ENCODE measurements at places on chromosomes 16 and 17.
A peak's percentile ranks its signal among the peaks of the same experiment; 100 is the strongest.

DNA sequence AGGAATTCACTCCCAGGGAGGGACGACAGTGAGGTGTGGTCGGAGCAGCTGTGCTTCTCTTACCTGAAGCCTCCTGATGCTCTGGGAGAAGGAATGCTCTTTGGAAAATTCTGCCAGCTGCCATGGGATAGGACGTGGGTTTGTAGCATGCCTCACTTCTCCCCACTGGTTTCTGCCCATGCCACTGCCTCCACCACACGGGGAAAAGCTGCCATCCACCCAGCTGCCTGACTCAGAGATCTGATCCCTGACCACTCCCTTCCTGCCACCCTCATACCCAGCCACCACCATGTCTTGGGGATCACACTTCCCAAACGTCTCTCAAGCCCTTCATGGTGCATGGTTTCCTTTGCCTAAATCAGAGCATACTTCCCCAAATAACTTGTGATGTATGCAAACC lies 80.0 kb downstream of the CPPED1 start:
- ATAC-seq, result no peak

GRCh38 chr16:75789237-75789636 lies 62.9 kb upstream of the CPHXL start:
- no peak for ATAC-seq

GRCh38 chr16:56724191-56724590 lies 5.7 kb upstream of the NUP93 start:
- ATAC-seq, result no peak

- peak; percentile 70 for ATAC-seq
These were observed 982 bp upstream of the NEURL4 start for GRCh38 chr17:7329997-7330637.

DNA sequence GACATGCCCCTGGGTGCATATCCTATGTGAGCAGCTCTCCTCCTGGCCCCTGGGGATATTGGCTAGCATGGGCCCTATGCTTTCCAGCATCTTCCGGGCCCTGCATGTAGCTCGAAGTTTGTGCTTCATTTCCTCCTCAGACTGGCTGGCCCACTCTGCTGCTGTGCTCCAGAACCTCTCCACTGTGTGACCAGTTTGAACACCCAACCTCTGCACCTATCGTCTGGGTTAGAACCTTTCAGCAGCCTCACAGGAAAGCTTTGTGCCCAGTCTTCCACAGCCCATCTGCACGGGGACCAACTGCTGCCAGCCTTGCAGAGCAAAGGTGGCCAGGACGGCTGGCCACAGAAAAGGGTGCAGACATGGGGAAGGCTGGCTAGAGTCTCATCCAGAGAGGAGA lies 10.2 kb upstream of the CLEC18B start:
- ATAC-seq, result no peak

DNA sequence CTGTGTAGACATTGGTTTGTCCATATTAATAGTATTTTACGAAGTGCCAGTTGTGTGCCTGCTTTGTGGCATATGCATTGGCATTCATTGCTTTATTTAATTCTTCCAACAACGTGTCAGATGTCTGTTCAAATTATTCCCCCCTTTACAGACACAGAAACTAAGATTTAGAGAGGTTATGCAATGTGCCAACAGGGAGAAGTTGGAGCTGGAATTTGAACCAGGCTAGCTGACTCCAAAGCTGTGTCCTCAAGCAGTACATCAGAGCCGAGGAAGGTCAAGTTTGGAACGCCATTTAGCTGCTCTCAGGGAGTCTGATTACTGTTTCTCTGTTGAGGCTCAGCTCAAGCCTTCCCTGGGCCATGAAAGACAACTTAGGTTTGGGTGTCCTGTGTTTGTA lies 232.3 kb downstream of the WWOX start:
- ATAC-seq, result no peak

DNA sequence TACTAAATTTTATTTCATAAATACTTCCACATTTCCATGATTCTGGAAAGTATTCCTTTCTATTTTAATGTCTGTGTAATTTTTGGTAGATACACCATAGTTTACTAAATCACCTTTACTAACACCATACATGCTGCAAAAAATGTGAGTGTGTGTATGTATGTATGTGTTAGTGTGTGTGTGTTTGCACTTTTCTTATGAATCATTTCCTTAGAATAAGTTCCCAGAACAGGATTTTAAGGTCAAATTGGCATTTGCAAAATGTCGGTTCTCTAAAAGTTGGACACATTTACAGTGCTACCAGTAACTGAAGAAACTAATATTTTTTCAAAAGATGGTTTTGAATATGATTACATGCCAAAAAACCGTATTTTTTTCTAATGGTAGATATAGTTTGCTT lies 137.1 kb downstream of the CYB561 start:
- ATAC-seq, result no peak

- peak; percentile 24 for ATAC-seq
These were observed 213.9 kb downstream of the MRTFB start for GRCh38 chr16:14284930-14285512.

DNA sequence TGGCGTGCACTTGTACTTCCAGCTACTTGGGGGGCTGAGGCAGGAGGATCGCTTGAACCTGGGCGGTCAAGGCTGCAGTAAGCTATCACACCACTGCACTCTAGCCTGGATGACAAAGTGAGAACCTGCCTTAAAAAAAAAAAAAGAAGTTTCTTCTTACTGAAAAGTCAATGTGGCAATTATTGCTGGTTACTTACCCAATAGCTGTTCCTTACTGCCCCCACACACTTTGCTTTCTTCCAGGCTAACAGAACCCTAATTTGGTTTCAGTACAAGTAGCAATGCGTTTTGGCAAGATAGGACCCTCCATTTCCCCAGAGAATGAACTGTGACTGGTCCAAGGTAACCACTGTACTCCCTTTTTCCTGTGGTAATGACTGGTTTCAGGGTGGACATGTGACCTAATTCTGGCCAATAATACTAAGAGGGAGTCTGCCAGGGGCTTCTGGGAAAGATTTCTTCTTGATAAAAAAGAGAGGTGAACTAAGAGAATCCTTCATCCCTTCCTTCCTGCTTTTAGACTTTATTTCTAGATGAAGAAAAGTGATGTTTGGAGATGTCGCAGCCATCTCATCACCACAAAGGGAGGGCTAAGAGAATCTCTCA lies 58.8 kb upstream of the MSI2 start:
- ATAC-seq, result no peak

GRCh38 chr17:61496174-61496956 lies 44.1 kb downstream of the TBX4 start:
- ATAC-seq, result no peak

DNA sequence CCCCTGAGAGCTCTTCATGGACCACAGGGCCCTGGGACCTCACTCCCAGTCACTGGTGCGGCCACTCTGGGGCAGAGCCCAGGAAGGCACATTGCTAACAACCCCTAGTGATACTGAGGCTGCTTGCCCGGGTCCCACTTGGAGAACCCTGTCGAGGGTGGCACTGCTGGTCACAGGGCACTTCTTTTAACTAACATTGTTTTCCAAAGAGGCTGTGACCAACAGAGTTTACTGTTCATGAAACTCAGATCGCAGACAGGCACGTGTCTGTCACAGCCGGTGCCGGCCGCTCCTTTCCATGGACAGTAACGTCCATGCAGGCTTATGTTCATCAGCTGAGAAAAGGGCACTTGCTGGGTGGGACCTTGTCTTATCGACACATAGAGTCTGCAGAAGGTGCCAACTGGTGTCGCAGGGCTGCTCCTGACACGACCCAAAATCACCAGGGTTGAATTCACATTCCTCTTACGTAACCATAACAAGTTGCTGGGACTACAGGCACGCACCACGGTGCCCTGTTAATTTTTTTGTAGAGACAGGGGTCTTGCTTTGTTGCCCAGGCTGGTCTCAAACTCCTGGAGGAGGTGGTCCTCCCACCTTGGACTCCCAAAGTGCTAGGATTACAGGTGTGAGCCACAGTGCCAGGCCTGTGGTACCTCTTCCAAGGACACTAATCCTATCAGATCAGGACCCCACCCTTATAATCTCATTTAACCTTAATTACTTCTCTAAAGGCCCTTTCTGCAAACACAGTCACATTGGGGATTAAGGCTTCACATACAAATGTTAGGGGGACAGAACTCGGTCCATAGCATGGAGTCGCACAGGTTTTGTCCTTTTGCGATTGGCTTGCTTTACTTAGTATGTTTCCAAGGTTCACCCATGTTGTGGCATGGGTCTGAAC lies 1.2 kb upstream of the ZC3H18 start:
- ATAC-seq, result no peak

GRCh38 chr16:74605746-74606520 lies 981 bp downstream of the GLG1 start:
- no peak for ATAC-seq

GRCh38 chr17:79325709-79326430 lies 251.2 kb downstream of the ENGASE start:
- no peak for ATAC-seq

DNA sequence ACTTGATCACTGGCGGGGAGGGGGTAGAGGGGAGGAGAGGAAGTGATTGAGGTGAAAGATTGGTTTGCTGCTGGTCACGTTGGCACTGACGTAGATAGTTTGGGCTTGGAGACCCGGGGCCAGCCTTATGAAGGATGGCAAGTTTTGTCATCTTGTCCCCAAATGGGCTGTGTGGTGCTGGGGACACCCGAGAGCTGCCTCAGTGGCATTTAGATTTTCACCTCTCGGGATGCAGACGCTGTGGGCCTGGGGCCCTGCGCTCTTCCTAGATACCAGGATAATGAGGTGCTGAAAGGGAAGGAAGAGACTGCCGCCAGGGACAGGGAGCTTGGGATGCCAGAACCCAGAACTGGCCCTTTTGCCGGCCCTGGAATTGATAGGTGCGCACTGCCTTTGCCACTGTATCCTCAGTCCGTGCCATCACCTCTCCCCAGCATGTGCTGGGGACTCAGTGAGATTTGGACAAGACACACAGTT lies 1.4 kb upstream of the SOCS3 start:
- no peak for ATAC-seq

DNA sequence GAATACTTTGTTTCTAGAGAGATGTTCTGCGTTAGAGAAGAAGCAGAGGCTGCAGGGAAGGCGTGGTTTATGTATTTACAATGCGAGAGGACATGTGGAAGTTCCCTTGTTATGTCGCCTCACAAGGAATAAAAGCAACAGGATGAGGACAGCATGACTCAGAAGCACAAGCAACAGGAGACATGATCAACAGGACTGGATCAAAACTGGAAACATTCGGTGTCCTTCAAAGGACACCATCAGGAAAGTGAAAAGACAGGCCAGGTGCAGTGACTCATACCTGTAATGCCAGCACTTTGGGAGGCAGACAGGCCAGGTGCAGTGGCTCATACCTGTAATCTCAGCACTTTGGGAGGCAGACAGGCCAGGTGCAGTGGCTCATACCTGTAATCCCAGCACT lies 52.6 kb downstream of the CCDC57 start:
- ATAC-seq, result no peak

DNA sequence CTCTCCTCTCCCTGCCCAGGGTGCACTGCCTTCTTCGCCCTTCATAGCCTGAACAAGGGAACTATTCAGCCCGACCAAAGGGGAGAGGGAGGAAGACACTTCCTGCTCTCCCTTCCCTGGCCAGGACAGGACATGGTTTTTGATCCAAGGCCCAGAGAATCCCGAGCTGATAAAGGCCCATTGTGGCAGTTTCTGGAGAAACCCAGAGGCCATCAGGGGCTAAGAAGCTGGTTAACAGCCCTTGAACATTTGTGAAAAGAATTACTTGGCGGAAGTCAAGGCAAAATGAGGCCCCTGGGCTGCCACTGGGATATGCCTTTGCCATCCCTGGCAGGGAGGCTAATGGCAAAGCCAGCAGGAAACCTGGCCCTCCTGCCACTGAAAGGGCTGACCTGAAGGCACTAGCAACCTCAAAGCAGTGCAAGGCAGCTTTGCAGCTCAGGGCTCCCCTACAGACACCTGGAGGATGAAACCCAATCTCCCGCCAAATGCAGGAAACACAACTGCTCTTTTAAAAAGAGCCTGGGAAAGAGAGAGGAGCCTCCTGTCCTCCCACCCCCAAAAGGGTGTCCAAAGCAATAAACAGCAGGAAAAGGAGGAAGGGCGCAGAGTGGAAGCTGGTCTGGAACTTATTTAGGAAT lies 12.6 kb downstream of the PHB1 start:
- ATAC-seq, result no peak

DNA sequence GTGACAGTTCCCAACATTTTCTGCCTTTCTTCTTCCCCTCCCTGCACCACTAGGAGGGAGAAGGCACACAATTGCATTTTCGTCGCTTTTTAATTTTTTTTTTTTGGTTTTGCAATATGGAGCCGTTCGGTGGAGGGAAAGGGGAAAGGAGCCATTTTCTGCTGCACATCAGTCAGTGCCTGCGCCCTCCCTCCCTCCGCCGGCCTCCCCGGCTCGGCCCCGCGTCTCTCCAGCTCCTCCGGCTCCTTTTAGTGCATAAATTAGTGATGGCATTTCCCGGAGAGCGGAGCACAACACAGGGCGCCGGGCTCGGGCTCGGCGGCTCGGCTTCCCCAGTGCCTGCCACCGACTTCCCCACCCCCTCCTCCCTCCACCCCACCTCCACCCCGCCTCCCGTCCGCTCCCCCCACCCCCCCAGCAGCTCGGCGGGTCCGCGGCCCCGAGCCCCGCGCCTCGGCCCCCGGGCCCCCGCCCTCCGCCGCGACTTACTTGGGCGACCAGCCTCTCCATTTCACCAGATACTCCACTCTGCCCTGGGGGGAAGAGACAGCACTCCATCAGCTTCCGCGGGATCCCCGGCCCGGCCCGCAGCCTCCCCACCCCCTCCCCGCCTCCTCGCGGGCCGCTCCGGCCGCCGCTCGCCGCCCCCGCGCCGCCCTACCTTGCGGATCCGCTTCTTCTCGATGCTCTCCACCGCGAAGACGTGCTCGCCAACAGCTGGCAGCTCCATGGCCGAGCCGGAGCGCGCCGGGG lies 542 bp downstream of the CBX4 start:
- peak; percentile 23 for ATAC-seq

- ATAC-seq, result no peak
These were observed 56.1 kb upstream of the STAC2 start for GRCh38 chr17:39281806-39282205.

DNA sequence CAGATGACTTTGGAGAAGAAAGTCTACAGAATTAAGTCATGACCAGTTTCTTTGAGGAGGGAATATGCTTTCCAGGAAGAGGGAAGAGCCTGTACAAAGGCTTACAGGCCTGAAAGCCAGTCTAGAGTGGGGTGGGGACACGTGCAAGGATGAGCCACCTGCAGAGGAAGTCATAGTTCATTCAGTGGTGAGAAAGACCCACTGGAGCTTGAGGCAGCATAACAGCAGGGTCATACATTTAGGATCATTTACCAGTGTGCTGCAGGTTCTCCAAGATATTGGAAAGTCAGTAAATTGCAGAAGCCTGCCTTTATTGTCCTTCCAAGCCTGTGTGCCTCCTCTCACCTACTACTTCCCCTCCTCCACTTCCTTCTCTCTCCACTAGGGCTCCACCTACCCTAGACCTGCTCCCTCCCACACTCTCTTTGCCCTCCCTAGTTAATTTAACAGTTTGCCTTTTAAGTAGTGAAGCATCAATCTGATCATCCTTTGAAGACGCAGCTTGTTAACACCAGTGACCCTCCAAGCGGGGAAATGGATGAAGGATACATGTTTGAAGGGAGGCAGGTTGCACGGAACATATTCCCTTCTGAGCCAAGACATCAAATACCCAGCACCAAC lies 40.2 kb downstream of the CDRT15 start:
- ATAC-seq, result no peak

GRCh38 chr16:49629851-49630250 lies 226.1 kb downstream of the ZNF423 start:
- ATAC-seq, result no peak

Measured in activated CD4-positive, CD25-positive, alpha-beta regulatory T cell treated with anti-CD3 and anti-CD28 coated beads, Interleukin-2, amount 50 U/mL, for 24 hours (primary cell).